Stimulated activated CD4-positive, alpha-beta T cell treated with anti-CD3 and anti-CD28 coated beads, Interleukin-1b, Interleukin-23, amount 100 ng/mL, for 1 hour (primary cell): ENCODE measurements at places on chromosomes 16 and 17.

- no peak for DNase-seq
Measured at GRCh38 chr16:1044460-1045309, 27.9 kb upstream of the SSTR5 start.

- no peak for DNase-seq
Measured at GRCh38 chr16:86436466-86437185, 73.7 kb upstream of the FOXF1 start.

GRCh38 chr17:33976831-33977230 is 278.3 kb upstream of the CCL2 start:
- no peak for DNase-seq

- no peak for DNase-seq
Measured at GRCh38 chr17:7579834-7580603, 581 bp downstream of the CD68 start.

DNA sequence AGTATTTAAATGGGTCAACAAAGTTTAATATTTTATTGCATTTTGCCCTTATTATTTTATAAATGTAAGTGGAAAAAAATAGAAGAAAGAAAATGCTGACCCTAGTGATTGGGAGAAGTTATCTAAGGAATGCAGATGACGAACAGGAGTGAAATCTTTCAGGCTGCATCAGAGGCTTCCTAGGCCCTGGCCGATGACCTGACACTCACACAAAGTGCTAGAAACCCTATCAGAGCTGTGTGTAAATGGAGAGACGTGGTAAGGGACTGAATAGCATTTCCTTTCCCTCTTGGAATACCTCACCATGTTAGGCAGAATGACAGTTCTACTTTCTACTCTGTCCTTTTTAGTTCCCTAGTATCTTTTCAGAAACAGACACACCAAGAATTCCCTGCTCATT is 44.9 kb upstream of the CNEP1R1 start:
- no peak for DNase-seq

GRCh38 chr17:49616086-49616485 is 40.4 kb downstream of the NXPH3 start:
- no peak for DNase-seq

DNA sequence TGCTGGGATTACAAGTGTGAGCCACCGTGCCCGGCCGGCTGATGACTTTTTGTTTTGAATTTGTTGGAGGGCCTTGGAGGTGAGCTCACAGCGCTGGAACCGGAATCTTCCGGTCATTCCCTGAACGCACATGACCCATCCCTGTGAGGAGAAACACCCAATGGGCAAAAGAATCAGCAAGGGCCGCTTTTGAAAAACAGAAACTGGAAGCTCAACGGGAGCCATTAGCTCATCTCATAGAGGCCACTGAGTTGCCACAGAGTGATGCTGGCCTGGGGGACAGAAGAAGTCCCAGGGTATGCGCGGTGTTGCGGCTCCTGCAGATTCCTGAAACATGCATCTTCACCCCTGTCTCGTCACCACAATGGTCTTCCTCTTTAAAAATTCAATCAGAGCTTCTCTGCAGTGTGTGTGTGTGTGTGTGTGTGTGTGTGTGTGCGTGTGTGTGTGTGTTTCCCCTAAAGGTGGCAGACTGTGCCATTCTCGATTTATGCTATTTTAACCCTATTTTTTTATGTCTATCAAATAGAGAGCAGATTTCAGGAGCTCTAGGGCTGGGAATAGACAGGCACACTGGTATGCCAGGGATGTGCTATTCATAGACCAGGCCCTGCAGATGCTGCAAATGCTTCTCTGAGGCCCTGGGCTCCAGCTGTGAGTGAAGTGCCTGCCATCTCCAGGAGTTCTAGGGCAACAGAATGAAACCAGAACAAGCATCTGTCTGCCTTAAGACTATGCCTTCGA is 68.3 kb downstream of the MARCHF10 start:
- DNase-seq, result no peak

- DNase-seq, result no peak
Measured at GRCh38 chr16:50448522-50448921, 79.7 kb upstream of the BRD7 start.

DNA sequence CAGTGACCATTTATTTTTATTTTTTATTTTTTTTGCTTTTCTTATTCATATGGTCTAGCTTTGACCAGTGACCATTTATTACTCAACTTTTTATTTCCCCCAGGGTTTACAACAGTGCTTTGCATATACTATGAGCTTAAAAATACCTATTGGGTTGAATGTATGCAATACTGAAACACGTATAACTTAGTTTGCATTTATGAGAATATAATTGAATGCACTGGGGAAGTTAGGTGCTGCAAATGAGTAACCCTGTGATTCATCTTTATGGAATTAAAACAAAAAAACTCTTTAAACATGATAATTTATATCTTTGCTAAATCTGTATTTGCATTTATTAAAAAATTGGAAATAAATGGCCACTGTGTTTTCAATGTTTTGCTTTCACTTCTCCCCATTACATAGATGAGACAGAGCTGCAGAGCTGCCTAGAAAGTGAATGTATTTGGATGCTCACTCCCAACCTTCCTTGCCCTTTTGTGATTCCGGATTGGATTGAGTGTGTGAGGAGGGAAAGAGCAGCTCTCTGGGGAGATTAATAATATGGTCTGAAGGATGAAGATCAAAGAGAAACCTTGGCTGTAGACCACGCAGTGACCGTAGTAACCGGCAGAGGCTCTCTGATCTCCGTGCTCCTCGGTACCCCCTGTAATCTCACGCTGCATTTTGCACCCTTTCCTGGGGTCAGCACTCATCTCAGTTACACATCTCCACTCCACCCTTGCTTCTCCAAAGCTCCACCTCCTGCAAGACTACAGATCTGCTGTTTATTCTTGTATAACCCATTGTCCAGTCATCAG is 14.3 kb downstream of the TMEM100 start:
- no peak for DNase-seq

DNA sequence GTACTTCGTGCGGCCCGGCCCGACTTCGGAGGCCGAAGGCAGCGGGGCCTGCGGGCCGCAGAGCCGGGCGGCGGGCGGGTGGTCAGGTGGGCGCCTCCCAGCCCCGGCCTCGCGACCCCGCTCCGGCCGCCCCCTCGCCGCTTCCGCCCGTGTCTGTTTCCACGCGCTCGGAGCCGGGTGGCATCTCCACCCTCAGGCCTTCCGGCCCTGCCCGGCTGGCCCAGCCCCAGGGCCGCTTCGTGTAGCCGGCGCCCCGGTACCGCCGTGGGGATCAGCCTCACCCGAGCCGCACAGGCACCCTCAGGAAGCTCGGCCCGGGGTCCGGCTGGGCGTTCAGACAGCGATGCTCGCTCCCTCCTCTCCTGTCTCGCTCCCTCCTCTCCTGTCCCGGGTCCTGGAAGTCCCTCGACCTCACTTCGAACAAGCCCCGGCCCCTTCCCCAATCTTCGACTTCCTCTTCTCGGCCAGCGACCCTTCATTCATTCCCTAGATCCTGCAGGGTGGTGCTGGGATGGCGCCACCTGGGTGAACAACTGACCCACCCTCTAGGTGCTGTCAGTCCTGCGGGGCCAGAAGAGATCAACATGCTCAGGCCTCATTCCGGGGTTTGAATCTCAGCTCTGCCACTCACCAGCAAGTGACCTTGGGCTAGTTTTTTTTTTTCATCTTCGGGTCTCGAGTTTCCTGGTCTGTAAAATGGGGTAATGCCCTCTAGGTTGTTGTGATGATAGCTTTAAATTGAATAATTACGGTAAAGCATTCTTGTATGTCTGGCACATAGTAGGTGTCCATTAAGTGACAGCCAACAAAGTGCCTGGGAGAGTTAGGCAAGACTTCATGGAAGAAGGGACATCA is 610 bp downstream of the VPS4A start:
- no peak for DNase-seq

GRCh38 chr16:10093576-10093975 is 88.7 kb downstream of the GRIN2A start:
- DNase-seq, result no peak

DNA sequence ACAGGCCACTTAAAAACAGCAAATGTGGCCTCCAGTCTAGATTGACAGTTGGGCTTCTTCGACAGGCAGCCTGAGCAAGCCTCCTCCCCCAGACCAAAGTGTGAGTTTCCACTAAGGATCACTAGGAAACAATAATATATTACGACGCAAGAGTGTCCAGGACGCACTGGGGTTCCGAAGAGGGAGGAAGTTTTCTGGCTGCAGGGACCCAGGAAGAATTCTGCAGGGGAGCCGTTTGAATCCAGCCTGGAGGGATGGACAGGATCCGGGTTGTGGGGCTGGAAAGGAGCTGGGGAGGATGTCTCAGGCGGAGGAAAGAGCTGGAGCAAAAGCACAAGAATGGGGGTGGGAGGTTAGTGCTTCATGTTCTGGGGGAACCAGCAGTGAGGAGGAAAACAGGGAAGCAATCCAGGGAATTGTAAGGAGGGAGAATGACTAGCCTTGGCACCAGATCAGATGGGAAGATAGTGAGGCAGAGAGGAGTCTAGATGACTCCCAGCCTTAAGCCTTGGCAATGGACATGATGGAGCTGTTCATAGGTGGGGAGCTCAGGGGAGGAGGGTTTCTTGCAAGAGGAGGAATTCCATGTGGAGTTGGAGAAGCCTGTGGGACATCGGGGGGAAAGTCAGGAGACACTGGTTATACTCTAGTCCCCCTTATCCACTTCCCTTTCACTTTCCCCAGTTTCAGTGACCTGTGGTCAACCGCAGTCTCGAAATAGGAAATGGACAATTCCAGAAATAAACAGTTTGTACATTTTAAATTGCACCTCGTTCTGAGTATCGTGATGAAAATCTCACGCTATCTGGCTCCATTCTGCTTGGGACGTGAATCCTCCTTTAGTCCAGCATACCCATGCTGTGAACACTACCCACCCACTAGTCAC is 26.6 kb downstream of the NGFR start:
- no peak for DNase-seq
